Left kidney (tissue), 8 donors: ENCODE measurements at places on chromosomes 1 and 21.

DNA sequence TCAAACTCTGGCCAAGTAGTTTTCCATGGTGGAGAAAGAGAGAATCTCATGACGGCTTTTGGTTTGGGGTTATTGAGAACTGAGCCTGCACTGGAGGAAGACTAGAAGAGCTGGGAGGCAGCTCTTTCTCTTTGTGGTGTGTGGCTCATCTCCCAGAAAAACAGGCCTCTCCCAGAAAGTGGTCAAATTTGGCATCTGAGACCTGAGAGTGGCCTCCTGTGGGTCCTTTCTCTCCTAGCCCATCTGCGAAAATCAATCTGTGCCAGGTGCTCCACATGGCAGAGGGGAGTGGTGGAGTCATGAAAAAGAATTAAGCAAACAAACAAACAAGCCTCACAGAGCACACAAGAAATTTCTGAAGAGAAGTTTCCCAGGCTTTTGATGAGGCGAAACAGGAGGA, 305.0 kb downstream of the ST6GALNAC3 start:
- DNase-seq: no peak

- no peak for DNase-seq
Observed at GRCh38 chr1:110606657-110607535, 738 bp upstream of the KCNA2 start.

GRCh38 chr1:1198423-1199140, 7.8 kb downstream of the TNFRSF18 start:
- DNase-seq: no peak

DNA sequence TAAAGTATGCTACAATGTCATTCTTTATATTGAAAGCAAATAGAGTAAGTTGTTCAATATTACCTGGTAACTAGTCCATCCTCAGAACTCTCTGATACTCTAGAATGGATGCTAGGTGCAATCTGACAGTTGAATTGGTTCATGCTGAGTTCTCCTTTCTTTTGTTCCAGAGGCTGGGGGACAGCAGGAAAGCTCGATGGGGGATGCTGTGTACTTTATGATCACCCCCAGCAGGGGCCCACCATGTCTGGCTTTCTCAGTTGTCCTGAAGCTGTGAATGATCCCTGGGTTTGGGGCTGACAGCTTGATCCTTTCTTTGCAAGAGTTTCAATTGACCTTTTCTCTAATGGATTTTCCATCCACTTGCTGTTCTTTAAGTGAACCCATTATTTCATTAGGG, 22.5 kb downstream of the FMN2 start:
- no peak for DNase-seq

GRCh38 chr1:37865348-37866120, 6.1 kb upstream of the MTF1 start:
- no peak for DNase-seq

DNA sequence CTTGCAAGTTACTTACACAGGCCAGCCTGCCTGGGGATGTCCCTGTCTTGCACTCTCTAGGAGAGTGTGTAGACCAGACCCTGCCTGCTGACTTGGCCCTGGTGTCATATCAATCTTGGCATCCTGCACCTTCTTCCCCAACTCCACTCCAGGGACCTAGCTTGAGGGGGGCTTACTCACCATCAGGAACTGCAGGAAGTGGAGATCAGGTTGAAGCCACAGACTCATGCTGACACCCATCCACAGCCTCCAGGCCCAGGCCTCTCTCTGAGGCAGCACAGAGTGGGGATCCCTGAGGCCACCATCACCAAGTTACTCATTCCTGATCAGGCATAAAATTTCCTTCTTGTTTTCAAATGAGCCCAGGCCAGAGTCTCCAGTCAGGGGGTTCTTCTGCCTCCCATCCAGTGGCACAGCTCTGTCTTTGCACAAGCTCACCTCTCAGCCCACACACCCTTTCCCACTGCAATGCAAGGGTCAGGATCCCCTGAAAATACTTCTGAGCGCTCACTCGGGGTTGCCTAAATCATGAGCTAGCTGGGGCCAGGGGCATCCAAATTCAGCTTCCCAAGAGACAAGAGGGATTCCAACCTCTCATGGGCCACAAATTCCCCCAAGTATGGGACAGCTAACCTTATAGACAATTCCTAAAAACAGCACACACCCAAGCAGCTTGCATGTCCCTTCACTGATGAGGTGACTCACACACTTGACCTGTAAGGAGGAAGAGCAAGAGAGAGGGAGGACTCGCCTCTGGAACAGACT, 33.5 kb downstream of the CSMD2 start:
- DNase-seq: no peak

DNA sequence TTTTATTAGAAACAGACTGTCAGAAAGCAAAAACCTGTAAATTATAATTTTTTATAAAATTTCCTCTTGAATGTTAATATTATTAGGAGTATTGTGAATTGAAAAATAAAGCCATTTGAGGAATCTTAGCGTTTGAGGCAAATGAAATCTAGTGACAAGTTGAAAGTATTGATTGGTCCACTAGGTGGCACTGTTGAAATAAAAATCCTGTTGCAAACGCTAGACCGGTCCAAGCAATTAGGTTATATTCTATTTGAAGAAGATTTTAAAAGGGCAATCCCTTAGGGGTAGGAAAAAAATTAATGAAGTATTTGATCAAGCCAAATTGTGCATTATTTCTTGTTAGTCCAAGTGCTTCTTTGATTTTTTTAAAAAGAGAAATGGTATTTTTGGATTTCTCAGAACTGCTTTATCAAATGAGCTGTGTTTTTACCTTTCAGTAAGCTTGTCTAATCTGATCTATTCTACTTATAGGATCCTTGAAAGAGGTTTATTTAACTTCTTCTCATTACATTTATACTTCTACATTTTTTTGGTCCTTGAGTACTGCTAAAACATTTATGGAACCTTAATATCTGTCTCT, 57.7 kb downstream of the ATG4C start:
- peak; percentile 58 for DNase-seq

GRCh38 chr1:197659171-197659570, 116.1 kb downstream of the DENND1B start:
- no peak for DNase-seq

DNA sequence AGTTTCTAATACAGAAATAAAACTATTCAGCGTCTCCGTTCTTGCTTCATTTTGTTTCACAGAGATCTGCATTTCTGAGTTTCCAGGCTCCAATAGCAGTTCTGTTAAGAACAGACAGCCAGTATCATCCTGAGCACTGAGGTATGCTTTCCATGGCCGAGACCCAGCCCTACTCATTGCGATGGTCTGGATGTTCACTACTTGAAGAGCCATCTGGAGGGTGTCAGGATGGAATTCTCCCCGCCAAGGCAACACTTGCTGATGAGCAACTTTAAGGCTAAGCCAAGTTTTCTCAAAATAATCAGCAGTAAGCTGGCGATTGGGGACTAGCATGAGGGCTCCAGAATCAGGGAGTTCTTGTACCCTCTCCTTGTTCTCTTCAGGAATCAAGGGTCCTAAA, 7.7 kb upstream of the BCL2L15 start:
- no peak for DNase-seq

GRCh38 chr1:54336116-54336515, 70.1 kb downstream of the SSBP3 start:
- no peak for DNase-seq

DNA sequence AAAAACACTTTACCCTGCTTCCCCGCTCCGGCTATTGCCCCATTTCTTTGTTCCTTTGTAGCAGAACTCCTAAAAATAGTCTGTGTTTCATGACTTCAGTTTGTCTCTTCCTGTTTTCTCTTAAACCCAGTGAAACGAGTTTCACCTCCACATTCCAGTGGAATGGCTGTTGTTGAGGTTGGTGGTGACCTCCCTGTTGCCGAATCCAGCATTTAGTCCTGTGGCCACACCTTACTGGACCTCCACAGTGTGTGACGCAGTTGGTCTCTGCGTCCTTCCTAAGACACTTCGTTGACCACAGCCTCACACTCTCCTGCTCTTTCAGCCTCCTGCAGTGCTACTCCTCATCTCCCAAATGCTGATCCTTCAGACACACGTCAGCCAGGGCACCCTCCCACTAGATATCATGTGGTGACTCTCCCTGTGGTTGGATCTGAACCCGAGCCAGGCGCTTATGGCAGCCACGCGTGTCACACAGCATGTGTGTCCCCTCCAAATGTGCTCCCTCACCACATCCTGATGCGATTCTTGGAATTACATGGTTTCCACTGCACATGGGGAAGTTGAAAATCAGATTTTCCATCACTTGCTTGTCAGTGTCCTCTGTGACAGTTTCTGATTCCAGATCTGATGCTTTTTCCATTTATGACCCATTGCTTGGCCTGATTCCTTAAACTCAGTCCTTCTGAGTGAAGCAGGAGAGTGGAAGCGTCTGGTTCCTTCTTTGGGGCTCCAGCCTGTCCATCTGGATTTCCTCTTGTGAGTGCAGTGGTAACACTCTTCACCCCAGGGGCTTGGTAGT, 99.1 kb upstream of the ARTN start:
- DNase-seq: no peak

- no peak for DNase-seq
Observed at GRCh38 chr1:203597331-203598090, 29.1 kb upstream of the ATP2B4 start.

DNA sequence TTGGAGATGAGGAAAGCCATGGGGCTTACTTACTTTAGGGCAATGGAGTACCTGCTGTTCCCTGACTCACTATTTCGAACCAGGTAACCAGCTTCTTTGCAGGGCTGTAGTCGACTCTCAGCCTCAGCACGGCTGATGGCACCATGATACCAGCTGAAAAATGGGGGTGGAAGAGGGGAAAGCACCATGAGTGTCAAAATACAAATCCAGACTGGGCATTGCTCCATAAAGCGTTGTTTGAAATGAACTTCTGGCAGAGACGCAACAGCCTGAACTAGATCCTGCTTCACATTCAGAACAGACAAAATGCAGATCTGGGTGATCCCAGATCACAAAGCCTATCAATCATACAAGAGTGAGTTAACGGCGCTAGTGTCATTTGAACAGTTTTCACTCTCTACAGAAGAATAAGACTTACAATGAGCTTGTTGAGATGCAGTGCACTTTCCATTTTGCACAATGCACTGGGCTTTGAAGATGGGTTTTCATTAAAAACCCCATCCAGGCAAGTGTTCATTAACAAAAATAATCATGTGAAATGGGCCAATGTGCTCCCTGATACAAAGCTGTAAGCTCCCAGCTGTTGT, 16.0 kb upstream of the TDRD10 start:
- no peak for DNase-seq

DNA sequence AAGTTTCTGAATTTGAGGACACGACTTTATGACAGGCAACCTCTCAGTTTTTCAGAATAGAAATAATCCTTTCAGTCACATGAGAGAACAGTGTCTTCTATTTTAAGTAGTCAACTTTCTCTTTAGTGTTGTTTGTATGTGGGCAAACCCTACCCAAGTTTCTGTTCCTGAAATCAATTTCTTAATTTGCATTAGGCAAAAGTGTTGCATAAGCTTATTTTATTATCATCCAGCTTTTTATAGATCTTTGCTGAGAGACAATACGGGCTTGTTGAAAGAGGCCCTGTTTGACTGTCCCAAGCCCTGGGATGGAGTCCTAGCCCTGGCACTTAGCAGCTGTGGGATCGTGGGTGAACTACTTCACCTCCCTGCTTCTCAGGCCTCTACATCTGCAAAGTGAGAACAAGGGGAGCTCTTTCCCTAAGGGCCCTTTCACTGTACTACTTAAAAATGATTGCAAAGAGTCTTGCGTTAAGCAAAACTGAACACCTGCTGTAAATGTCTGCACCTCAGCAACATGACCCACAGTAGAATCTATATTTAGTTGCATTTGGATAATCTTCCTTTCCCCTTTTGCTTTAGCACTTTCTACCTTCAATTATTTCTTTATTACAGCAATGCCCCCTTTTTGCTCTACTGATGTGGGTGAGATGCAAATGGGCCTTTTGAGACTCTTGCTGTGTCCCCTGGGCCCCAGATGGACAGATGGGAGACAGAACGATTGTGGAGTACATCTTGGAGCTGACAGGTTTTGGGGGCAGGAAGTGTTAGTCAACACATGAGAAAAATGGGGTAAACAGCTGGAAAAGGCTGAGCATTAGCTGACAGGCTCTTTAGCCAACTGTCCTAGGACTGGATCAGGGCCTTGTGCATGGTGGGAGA, 41.0 kb upstream of the SCAF4 start:
- no peak for DNase-seq

- no peak for DNase-seq
Observed at GRCh38 chr1:181451661-181452230, 31.6 kb upstream of the CACNA1E start.

DNA sequence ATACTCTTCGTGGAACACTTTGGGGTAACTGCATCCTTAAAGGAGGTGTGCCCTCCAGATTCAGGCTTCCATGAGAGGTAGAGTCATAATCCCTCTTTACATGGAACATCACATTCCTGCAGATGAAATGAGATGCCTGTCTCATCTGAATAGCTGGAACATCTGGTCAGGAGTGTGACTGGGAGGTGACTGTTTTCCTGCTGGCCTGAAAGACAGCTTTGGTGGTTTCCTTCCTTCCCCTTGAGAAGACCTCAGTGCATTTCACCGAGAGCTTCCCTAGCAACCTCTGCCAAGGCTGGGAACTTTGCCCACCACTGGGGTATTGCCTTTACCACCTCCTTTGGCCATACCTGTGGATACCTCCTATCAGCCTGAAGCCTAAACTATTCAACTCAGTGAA, 46.7 kb upstream of the GUCA2A start:
- DNase-seq: no peak

DNA sequence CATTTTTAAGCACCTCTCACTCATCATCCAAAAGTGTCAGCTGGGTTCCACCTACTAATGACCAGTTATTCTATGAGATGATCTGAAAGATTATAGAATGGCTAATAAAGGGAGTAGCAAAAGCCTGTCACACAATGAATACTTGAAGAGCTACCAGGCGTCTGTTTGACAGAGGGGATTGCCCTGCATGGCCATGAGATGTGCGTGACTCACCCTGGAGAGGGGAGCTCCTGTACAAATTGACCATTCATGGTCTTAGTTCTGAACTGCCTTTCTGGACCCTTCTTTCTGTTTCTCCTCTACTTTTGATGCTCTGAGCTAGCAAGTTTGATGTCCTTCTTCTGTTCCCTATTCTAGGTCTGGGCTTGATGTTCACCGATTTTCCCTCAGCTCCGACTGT, 85.2 kb upstream of the ABCD3 start:
- DNase-seq: no peak

GRCh38 chr1:29245876-29246275, 9.6 kb downstream of the PTPRU start:
- no peak for DNase-seq

DNA sequence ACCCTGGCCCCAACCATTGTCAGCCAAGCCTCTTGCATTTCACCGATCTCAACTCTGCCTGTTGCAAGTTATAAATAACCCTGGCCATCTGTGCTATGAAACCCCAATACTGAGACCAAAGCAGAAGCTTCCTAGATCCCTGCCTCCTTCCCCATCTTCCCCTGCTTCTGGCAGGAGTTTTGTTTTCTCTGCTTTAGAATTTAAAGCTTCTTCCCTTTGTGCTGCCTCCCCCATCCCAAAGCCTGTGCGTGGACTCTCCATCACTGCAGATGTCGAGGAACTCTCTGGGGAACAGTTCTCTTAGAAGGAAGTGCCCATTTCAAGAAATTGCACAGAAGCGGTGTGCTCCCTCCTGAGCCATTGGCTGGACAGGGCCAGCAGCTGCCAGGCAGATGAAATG, 17.4 kb upstream of the MYOG start:
- DNase-seq: no peak

- DNase-seq: peak; percentile 36
Observed at GRCh38 chr1:228037401-228038386, 30.9 kb downstream of the WNT3A start.
